Hematopoietic multipotent progenitor cell treated with erythropoietin and hydrocortisone succinate and interleukin-3 and kit ligand, for 4 days (in vitro differentiated cells): ENCODE measurements at places on chromosomes 11 and 22.
A peak's percentile ranks its signal among the peaks of the same experiment; 100 is the strongest.

- peak; percentile 31 for DNase-seq
These were observed 75.4 kb downstream of the TRPC6 start for GRCh38 chr11:101508370-101508769.

DNA sequence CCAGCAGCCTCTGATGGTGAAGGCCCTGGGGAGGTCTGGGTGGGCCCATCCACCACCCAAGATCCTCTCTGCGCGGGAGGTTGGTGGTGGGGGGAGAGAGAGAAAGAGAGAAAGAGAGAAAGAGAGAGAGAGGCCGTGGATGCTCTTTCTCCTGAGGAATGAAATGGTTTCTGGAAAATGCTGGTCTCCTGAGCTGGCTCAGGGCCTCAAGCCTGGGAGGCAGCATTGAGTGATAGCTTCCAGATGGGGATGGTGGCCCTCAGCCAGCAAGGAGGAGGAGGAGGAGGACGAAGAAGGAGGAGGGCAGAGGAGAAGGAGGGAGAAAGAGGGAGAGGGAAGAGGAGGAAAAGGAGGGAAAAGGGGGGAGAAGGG is 4.6 kb downstream of the TSPAN32 start:
- peak; percentile 8 for DNase-seq

DNA sequence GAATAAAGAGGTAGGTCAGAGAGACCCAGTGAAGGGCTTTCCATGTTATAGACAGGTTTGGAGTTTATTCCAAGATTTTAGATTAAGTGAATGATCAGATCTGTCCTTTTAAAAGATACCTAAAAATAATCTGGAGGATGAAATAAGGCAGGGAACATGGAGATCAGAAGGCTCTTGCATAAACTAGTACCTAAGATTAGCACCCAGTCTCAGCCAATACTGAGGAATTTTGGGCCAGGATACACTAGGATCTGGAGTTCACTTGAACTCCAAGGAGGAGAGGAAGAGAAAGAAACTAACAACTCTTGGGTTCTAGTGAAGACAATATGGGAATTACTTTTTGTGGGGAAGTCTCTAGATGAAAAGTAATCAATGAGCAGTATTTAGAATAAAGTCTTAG is 47.9 kb upstream of the RAPSN start:
- no peak for DNase-seq

DNA sequence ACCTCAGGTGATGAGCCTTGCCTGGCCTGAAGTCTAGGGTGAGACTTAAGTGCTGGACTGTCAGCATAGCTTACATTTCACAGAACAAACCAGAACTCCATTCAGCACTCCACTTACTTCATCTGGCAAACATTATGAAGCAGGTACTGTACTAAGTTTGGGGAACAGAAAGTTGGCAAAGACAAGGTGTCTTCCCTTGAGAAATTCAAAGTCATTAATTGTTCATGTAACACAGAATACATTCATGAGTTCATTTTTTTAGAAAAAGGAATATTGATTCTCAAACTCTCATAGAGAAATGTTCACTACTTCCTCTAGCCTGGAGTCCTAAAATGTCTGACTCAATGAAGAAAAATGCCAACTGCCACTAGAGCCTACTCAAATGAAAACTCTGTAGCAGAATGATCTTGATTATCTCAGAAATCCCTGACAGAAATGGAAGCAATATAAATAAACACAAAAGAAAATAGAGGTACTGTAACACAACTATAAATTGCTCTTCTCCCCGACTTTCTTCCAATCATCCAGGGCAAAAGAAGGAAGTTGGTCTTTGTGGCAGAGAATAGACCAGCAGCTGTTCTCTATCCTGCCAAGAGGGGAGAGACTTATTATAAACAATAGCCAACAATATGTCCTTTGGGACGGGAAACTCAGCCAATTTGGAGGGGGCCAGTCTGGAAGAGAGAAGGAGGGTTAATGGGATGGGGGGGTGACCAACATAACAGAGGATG is 129.2 kb upstream of the MTMR2 start:
- DNase-seq, result peak; percentile 8

GRCh38 chr22:31244046-31244942 is 32.2 kb downstream of the LIMK2 start:
- no peak for DNase-seq

GRCh38 chr22:17121233-17122195 is at the start of gene TMEM121B:
TSS of gene TMEM121B (minus strand) at chr22:17121360. CDS start at chr22:17121127, 233 bp downstream.
- DNase-seq, result peak; percentile 46

DNA sequence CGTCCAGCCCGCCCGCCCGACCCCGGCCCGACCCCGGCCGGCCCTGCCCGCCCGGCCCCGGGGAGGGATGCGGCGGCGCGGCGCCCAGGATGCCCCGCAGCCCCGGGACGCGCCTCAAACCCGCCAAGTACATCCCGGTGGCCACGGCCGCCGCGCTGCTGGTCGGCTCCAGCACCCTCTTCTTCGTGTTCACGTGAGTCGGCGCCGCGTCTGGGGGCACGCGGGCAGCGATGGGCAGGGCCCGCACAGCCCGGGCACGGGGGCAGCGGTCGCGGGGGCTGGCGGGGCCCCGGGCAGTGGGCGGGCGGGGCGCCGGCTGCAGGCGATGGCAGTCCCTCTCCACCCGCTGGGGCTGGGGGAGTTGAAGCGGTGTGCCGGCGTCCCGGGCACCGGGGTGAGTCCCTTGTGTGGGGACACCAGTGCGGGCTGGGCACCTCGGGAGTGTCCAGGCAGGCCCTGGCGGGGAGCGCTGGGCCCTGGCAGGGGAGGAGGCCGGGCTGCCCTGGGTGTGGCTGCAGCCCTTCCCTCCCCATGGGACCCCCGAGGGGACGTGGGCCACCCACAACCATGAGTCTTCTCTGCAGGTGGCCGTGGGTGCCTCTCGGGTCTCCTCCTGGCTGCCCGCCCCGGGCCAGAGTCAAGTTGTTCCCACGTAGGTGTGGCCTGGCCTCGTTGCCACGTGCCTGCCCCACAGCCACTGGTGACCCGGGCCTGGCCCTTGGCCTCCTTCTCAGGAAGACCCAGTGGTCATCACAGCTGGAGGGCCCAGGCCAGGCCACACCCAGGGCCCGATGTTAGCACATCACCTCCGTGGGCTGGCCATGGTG is 468 bp downstream of the ZDHHC8 start:
- peak; percentile 37 for DNase-seq

- no peak for DNase-seq
These were observed 47.2 kb upstream of the CD5 start for GRCh38 chr11:61054927-61055562.

GRCh38 chr11:120917559-120918239 is 106.2 kb upstream of the TBCEL start:
- DNase-seq, result no peak

DNA sequence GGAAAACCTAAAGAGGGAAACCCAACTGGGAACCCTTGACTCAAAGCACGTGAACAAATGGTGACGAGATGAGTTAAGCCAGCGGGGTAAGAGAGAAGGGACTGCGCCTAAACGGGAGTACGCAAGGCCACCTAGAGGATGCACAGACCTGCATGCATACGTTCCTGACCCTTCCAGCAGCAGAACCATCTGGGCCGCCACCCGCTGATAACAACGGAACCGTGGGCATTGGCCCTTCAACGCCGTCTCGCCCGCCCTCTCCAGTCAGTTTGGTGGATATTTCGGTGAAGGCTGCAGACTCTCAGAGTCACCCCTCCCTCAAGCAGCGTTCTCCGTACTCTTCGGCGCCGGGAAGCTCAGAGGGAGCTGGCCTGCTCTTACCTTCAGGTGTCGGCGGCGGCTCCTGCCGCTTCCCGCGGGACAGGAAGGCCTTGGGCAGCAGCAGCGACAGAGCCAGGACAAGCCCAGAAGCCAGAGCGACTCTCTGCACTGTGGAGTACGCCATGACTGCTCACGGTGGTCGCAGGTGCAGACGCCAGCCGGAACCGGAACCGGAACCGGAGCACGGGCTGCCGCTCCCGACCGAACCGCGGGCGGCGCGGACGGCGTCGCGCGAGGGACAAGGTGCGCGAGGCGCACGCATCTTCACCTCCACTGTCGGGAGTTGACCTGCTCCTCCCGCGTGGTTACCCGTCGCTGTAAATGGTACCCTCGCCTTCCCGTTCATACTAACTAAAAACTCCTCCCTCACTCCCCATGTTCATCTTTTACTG is at the start of gene RIC3:
Gene RIC3, minus strand, starts transcription at position 541 of the 773 bp plus-strand sequence. Its CDS starts 36 bp downstream, at position 505.
- peak; percentile 20 for DNase-seq

DNA sequence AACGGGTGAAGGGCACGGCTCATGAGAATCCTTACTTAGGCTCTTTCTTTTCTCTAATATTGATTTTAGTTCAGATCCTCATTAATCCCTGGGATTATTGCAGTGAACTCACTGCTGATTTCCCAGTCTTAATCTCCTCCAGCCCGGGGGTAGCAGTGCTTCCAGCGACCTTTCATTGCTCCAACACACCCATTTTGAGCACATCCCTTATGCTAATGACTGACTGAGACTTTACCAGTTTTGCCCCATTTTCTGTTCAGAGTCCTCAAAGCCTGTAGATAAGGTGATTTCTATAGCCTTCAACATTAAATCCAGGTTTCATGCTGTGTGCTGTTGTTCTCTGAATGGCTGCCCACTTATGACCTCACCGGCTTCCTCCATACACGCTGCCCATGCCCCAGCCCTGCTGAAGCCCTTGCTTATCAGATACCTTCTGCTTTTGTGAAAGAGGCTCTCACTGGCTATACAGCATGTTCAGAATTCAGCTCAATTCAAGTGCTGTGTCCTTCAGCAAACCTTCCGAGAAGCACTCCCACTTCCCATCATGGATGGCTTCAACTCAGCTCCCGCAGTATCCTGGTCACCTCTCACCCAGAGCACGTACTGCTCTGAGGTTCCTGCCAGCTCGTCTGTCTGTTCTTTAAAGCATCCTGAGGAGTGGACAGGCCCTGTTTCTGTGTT is 49.0 kb downstream of the PPFIA1 start:
- DNase-seq, result peak; percentile 71

- DNase-seq, result no peak
These were observed 27.2 kb downstream of the SYN3 start for GRCh38 chr22:33030923-33031525.

GRCh38 chr11:18527512-18527911 is 770 bp upstream of the TSG101 start:
- peak; percentile 20 for DNase-seq

- no peak for DNase-seq
These were observed 88.8 kb downstream of the PDHX start for GRCh38 chr11:35005141-35005780.

- no peak for DNase-seq
These were observed 214.8 kb upstream of the SESN3 start for GRCh38 chr11:95445746-95446333.

- DNase-seq, result no peak
These were observed 146.0 kb downstream of the RRAS2 start for GRCh38 chr11:14212986-14213385.

DNA sequence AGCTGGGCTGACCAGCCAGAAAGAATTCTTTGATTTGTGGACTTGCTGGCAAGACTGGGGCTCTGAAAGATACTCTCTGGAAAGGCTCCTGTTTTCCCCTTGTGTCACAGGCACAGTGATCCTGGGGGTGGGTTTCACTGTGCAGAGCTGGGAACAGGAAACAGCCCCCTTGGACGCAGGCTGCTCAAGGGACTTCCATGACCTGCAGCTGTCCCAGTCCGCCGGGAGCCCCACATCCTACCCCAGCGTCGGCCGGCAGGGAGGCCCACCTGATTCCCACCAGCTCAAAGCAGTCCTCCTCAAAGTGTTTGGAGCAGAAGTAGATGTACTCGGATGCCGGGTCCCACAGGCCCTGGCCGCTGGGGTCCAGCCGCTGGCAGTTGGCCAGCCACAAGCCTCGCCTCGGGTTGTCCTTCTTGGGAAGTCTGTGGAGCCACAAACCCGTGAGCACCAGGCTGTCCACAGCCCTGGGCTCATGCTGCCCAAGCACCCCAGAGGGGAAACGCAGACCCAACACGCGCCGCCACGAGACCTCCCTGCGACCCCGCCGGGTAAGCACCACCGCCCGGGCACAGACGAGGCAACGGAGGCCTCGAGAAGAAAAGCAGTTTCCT is 824 bp downstream of the THAP7 start:
- DNase-seq, result no peak

- peak; percentile 83 for DNase-seq
These were observed 69.8 kb downstream of the PRR5L start for GRCh38 chr11:36365907-36366306.

DNA sequence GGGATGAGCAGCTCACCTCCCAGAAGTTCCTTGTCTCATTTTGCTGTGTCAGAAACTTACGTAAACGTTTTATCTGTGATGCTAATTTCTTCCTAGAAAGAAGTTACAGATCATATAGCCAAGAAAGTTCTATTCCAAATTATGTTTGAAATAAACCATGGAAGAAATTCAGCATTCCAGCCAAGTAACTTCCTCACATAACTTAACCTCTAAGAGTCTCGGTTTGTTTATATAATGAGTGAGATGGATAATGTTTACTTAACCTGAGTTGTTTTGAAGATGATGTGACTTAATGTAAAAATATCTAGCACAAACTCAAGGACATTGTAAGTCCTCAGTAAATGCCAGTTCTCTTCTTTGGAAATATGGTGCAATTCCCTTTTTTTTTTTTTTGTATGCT is 8.9 kb upstream of the MUC15 start:
- DNase-seq, result no peak

DNA sequence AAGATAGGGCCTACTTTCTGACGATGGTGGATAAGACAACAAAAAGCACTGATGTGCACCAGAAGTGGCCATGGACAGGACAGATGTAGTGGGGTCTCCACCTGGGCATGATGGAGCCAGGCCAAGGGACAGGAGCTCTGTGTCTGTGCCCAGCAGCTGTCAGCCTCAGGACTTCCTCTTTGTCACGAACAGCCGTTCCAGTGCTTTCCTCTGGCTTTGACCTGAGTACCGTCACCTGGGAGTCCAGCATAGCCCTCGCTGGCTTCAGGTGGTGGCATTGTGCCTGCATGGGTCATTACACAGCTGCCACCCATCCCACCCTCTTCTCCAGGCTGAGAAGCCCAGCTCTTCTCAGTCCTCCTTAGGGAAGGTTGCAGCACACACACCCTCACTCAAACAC is 137.8 kb downstream of the GRIK4 start:
- DNase-seq, result peak; percentile 11

DNA sequence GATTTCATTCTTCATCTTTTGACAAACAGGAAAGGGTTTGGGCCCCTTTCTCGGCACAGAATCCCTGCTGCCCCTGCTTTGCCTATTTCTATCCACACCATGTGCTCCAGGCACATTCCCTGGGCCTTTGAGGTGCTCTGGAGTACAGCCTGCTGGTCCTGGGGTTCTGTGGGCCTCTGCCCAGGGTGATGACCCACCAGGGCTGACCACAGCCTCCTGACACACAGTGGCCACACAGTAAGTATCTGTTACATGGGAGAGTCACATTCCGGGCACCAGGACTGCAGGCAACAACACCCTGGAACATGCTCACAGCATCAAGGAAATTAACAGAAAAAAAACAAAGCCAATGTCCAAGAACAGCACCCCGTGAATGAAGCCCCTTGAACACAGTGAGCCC is 39.1 kb downstream of the SCUBE2 start:
- DNase-seq, result no peak

- DNase-seq, result no peak
These were observed 1155.6 kb downstream of the DLG2 start for GRCh38 chr11:84471501-84471900.
